ENCODE measurements at places on chromosomes 3 and 15.

DNA sequence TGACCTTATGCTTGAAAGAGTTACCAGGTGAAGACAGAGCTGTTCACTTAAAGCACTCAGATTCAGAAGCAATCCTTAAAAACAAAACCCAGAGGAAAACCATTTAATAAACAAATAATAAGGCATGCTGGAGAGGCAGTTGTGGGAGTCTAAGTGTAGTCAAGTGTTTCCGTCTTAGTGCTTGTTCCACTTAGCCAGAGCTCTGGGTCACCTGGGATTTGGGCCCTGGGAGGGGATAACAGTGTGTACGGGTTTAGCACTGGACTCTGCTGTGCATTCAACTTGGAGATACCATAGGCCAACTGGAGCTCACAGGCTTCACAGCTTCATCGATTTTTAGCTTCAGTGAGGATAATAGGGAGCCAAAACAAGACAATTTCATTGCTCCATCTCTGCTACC lies 444.6 kb downstream of the CNTN4 start:
- DNase-seq, result no peak

- DNase-seq, result no peak
Measured at GRCh38 chr15:67051088-67052045, 14.0 kb upstream of the SMAD3 start.

- DNase-seq, result no peak
Measured at GRCh38 chr3:32872487-32873382, 54.9 kb downstream of the TRIM71 start.

GRCh38 chr3:186530415-186530814 lies 13.8 kb downstream of the CRYGS start:
- no peak for DNase-seq

GRCh38 chr3:192869131-192870031 lies 48.3 kb downstream of the MB21D2 start:
- no peak for DNase-seq
